ENCODE measurements at places on chromosomes 2 and 18. TPM values are rescaled to one million over a fixed set of nuclear protein-coding genes. Genes with fewer than 3 reads are reported as not detected.

GRCh38 chr2:213247566-213247965 is 36.7 kb upstream of the SPAG16 start:
- DNase-seq = no peak
- H3K4me3 ChIP-seq = no peak overlapping the region
- no peaks in the 10 kb centered on the region for H3K27me3 ChIP-seq
- H3K36me3 ChIP-seq = no peaks in the 10 kb centered on the region
- H3K27ac ChIP-seq = no peak overlapping the region
- H3K4me1 ChIP-seq = no peaks in the 10 kb centered on the region

DNA sequence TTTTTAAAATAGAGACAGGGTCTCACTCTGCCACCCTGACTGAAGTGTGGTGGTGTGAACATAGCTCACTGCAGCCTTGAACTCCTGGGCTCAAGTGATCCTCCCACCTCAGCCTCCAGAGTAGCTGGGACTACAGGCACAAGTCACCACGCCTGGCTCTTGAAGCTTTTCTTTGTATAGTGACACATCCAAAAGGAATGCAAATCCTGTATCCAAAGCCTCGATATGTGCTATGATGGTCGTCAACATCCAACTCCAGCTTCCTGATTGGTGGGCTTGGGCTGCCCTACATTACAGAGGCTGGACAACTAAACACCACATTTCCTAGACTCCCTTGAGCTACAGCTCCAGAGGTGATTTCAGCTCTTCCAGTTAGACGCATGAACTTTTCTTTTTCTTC is 101.7 kb upstream of the PGAP1 start:
- no peaks in the 10 kb centered on the region for H3K4me1 ChIP-seq
- H3K27me3 ChIP-seq = no peaks in the 10 kb centered on the region
- H3K27ac ChIP-seq = no peak overlapping the region
- peaks cover 13% of the 10 kb centered on the region for H3K36me3 ChIP-seq
- H3K4me3 ChIP-seq = no peak overlapping the region

The PAX8 gene
- total RNA-seq = not detected

- no peaks in the 10 kb centered on the region for H3K4me1 ChIP-seq
- peaks cover 5% of the 10 kb centered on the region for H3K36me3 ChIP-seq
- no peak for DNase-seq
- H3K27me3 ChIP-seq = no peaks in the 10 kb centered on the region
- H3K27ac ChIP-seq = no peak overlapping the region
- no peak overlapping the region for H3K4me3 ChIP-seq
Observed at GRCh38 chr2:19971691-19972090, 18.2 kb downstream of the WDR35 start.

The CPO gene
- total RNA-seq = not detected

GRCh38 chr2:21034972-21035279 is 8.9 kb downstream of the APOB start:
- no peak for DNase-seq
- H3K36me3 ChIP-seq = peaks cover 5% of the 10 kb centered on the region
- H3K4me1 ChIP-seq = no peaks in the 10 kb centered on the region
- no peaks in the 10 kb centered on the region for H3K27me3 ChIP-seq
- no peak overlapping the region for H3K4me3 ChIP-seq

- no peaks in the 10 kb centered on the region for H3K27me3 ChIP-seq
- peak overlapping the region; percentile 65 for H3K4me3 ChIP-seq
- H3K4me1 ChIP-seq = no peaks in the 10 kb centered on the region
- peak overlapping the region; percentile 95 for H3K27ac ChIP-seq
Observed at GRCh38 chr2:173076581-173077345, 1.1 kb downstream of the MAP3K20 start.

The CABYR gene
- not detected for total RNA-seq

- no peak for DNase-seq
- no peaks in the 10 kb centered on the region for H3K36me3 ChIP-seq
- no peak overlapping the region for H3K27ac ChIP-seq
- no peak overlapping the region for H3K4me3 ChIP-seq
Observed at GRCh38 chr18:55038162-55038561, 78.9 kb upstream of the CCDC68 start.

DNA sequence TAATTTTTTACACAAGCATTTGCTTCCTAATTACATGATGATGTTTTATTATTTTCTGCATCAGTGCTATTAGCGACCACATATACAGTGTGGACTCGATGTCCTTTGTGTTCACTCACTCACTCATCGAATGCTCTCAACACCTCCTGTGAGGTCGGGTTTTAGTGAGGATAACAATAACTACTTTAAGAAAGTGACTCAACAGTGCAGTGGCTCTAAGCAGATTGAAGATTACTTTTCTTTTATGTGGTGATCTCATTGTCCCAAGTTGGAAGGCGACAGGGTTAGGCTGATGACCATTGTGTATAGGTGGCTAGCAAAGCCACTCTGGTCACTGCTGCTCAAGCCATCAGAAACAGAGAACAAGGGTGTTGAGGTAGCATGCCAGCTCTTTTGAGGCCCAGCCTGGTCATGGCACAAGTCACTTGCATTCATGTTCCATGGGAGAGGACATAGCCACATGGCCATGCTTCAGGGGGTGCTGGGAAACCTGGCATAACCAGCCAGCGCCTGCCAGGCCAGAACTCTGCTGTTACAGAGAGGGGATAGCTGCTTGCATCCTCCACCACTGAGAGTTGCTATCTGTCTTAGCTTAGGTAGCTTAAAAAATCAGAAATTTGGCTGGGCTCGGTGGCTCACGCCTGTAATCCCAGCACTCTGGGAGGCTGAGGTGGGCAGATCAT is 60.4 kb downstream of the PDCL3 start:
- DNase-seq = no peak
- no peaks in the 10 kb centered on the region for H3K4me1 ChIP-seq
- no peaks in the 10 kb centered on the region for H3K36me3 ChIP-seq
- H3K4me3 ChIP-seq = no peak overlapping the region
- no peaks in the 10 kb centered on the region for H3K27me3 ChIP-seq
- no peak overlapping the region for H3K27ac ChIP-seq

The STEAP3 gene
- 7.7 TPM for total RNA-seq

GRCh38 chr18:10038268-10038667 is 124.5 kb downstream of the VAPA start:
- H3K27ac ChIP-seq = peak overlapping the region; percentile 26
- DNase-seq = no peak
- H3K36me3 ChIP-seq = no peaks in the 10 kb centered on the region
- no peak overlapping the region for H3K4me3 ChIP-seq
- H3K27me3 ChIP-seq = no peaks in the 10 kb centered on the region
- no peaks in the 10 kb centered on the region for H3K4me1 ChIP-seq

- DNase-seq = no peak
- no peak overlapping the region for H3K4me3 ChIP-seq
- H3K4me1 ChIP-seq = no peaks in the 10 kb centered on the region
- no peaks in the 10 kb centered on the region for H3K36me3 ChIP-seq
- H3K27ac ChIP-seq = no peak overlapping the region
Observed at GRCh38 chr18:8901019-8901418, 195.7 kb downstream of the MTCL1 start.

DNA sequence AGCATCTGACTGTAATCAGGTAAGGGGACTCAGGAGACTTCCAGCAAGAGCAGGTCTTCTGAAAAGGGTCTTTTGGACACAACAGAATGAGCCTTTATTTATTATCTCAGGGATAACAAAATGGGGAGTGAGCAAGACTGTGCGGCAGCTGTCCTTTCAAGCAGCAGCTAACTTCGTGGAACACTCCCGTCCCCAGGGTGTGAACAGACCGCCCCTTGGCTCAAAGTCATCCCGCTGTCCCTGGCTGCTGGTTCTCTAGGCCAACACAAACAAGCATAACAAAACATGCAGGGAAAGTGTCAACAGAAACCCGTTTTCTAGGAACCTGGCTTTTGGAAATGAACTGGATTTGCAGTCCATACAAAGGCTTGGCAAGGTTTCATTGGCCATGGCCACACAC is 787.9 kb upstream of the FANCL start:
- H3K4me1 ChIP-seq = no peaks in the 10 kb centered on the region
- H3K27me3 ChIP-seq = no peaks in the 10 kb centered on the region
- H3K36me3 ChIP-seq = no peaks in the 10 kb centered on the region
- H3K4me3 ChIP-seq = peak overlapping the region; percentile 17
- DNase-seq = peak; percentile 30

DNA sequence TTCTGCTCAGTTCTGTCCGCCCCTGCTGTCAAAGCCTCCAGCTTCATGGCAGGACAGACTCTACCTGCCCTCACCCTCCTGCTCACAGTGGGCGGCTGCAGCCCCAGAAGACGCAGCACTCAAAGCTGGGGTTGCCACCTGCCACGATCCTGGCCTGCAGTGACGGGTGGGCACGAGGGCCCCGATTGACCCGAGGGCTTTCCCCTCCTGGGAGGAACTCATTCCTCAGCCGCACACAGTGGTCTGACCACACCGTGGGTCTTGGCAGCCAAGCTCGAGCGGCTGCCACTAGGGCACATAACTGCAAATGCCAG is 47.1 kb downstream of the HS6ST1 start:
- no peak overlapping the region for H3K27ac ChIP-seq
- no peaks in the 10 kb centered on the region for H3K27me3 ChIP-seq
- H3K36me3 ChIP-seq = peaks cover 14% of the 10 kb centered on the region
- H3K4me1 ChIP-seq = no peaks in the 10 kb centered on the region

DNA sequence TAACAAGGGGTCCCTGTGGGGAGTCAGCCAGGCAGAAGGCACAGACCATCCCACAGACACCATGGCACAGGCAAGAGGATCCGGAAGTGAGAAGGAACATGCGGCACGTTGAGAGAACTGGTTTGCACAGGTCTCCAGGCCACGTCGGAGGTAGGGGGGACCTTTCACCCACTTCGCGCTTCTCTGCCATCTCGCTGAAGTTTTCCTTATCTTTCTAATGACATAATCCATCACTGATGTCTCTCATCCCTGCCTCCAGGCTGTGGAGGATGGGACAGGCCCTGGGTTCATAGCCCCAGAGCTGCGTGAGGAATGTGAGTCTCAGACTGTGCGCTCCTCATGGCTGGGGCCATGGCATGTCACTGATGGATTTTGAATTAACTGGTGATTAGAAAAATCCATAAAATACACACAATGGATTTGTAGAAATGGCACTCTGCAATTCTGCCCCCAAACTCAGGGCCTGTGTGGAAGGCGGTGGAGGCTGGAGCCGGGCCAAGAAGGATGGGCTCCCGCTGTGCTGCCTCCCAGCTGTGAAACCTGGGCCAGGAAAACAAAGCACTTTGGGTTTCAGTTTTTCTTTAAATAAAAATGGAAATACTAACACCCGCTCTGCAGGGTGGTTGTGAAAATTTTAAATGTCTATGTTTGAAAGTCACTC is 113.3 kb upstream of the ALKAL2 start:
- DNase-seq = no peak
- no peak overlapping the region for H3K27ac ChIP-seq
- H3K4me1 ChIP-seq = no peaks in the 10 kb centered on the region
- no peaks in the 10 kb centered on the region for H3K36me3 ChIP-seq
- H3K27me3 ChIP-seq = no peaks in the 10 kb centered on the region

- H3K4me3 ChIP-seq = no peak overlapping the region
- H3K27ac ChIP-seq = no peak overlapping the region
- H3K36me3 ChIP-seq = no peaks in the 10 kb centered on the region
- H3K4me1 ChIP-seq = no peaks in the 10 kb centered on the region
- no peaks in the 10 kb centered on the region for H3K27me3 ChIP-seq
- DNase-seq = no peak
Observed at GRCh38 chr2:180952082-180952481, 28.3 kb upstream of the UBE2E3 start.

- H3K27ac ChIP-seq = peak overlapping the region; percentile 34
- H3K4me3 ChIP-seq = no peak overlapping the region
- no peaks in the 10 kb centered on the region for H3K27me3 ChIP-seq
- no peaks in the 10 kb centered on the region for H3K36me3 ChIP-seq
- peaks cover 50% of the 10 kb centered on the region for H3K4me1 ChIP-seq
Observed at GRCh38 chr2:10346929-10347561, 44.3 kb downstream of the HPCAL1 start.

GRCh38 chr18:54946149-54946581 is 13.1 kb downstream of the CCDC68 start:
- DNase-seq = peak; percentile 58
- H3K36me3 ChIP-seq = no peaks in the 10 kb centered on the region
- peak overlapping the region; percentile 54 for H3K4me3 ChIP-seq
- H3K27ac ChIP-seq = peak overlapping the region; percentile 47
- H3K4me1 ChIP-seq = no peaks in the 10 kb centered on the region

DNA sequence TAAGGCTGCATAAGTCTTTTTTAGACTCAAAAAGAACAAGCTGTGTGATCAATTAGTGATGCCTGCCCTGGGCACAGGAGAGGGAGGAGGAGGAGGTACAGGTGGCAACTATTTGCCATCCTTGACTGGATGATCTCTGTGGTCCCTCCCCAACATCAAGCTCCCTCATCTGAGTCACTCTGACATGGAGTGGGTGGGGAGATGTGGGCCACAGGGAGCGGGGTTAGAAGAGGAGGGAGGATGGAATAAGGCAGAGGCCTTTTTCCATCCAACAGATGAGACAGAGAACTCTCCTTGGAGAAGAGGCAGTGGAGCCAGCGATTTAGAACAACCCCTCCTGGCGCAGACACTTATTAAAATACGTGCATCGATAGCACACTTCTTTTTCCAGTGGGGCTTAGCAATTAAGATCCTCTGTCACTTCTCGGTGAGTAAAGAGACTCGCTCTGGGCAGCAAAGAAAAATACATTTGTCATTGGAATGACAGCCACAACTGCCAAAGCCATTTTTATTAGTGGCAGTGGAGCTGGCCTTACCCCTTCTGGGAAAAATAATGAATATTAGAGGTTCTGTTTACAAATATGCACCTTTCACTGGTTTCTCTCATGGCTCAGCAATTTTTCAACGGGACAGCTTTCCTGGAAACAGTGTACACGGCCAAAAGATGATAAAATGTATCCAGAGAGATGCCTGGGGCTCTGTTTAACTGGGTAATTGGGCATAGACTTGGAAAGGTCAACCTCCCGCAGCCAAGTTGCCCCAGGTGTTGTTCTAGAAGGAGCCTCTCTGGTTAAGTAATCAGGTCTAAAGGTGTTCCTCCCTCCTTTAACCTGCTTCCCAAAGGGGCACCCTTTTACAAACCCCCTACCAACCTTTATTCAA is 238.4 kb upstream of the CXCR4 start:
- H3K4me1 ChIP-seq = no peaks in the 10 kb centered on the region
- no peak for DNase-seq
- H3K27ac ChIP-seq = no peak overlapping the region
- H3K36me3 ChIP-seq = no peaks in the 10 kb centered on the region
- H3K27me3 ChIP-seq = no peaks in the 10 kb centered on the region
- no peak overlapping the region for H3K4me3 ChIP-seq

GRCh38 chr18:13026583-13027270 is 35.6 kb downstream of the CEP192 start:
- H3K27ac ChIP-seq = no peak overlapping the region
- no peak overlapping the region for H3K4me3 ChIP-seq
- H3K4me1 ChIP-seq = peaks cover 7% of the 10 kb centered on the region
- no peak for DNase-seq

DNA sequence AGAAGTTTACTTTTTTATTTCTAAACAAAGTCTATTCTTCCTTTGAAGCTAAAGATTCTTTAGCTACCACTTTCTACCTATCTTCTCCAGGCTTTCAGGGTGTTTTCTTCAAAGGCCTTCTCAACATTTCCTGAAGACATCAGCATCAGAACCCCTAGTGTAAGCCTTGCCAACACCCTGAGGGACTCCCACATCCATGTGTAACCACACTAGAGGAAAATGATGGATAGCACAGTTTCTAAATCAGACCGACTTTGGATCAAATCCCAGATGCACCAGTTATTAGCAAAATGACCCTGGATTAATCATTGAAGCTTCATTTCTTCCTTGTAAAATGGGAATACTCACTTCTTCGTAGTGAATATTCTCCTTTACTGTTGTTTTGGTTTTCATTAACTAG is 4.7 kb upstream of the TTN start:
- no peaks in the 10 kb centered on the region for H3K27me3 ChIP-seq
- DNase-seq = no peak
- no peak overlapping the region for H3K4me3 ChIP-seq
- H3K27ac ChIP-seq = no peak overlapping the region
- H3K36me3 ChIP-seq = no peaks in the 10 kb centered on the region
- H3K4me1 ChIP-seq = no peaks in the 10 kb centered on the region

The CGREF1 gene
- total RNA-seq = 2.2 TPM

All from heart left ventricle (tissue), 16 donors.